ENCODE measurements at places on chromosomes 2 and 18.
A peak's percentile ranks its signal among the peaks of the same experiment; 100 is the strongest.

DNA sequence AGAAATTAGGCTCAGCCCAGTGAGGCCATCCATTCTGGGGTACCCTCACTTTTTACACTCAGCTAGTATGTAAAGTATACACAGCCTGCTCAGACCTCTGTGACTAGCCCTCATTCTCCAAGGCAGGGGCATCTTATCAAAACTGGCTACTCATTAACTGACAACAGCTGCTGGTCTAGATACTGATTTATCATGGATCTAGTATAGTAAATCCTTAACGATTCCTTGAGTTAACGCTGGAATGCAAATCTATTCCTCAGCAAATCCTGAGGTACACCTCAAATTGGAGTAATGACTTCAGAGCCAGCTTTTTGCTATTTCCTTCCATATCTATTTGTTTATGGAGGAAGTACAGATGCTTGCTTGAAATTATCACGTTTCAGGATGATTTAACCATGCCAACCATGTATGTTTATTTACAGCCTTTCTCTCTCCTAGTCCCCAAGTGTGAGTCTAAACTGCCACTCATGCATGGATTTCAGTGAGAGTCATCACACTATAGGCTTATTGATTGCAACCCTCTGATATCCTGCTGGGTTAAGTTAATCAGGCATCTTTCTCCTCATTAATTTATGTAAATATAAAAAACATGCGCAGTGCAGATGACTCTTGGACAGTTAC is 70.2 kb upstream of the DOK6 start:
- DNase-seq, result no peak

- no peak for DNase-seq
Measured at GRCh38 chr2:98454500-98455235, 10.0 kb downstream of the INPP4A start.

DNA sequence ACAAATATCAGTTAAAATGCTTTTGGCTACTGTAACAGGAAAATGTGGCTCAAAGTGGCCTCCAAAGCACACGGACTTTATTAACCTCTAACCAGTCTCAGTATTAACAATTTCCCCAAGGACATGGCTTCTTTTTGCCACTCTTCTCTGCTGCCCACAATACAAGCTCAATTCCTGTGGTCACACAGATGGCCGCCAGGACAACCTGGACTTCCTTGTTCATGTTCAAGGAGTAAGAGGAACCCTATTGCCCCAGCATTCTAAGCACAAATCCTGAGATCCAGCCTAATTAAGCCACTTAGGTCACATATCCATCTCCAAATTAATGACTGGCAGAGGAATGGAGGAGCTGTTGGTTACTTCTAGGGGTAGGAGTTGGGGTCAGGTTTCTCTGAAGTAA is 38.2 kb downstream of the AOX1 start:
- no peak for DNase-seq

DNA sequence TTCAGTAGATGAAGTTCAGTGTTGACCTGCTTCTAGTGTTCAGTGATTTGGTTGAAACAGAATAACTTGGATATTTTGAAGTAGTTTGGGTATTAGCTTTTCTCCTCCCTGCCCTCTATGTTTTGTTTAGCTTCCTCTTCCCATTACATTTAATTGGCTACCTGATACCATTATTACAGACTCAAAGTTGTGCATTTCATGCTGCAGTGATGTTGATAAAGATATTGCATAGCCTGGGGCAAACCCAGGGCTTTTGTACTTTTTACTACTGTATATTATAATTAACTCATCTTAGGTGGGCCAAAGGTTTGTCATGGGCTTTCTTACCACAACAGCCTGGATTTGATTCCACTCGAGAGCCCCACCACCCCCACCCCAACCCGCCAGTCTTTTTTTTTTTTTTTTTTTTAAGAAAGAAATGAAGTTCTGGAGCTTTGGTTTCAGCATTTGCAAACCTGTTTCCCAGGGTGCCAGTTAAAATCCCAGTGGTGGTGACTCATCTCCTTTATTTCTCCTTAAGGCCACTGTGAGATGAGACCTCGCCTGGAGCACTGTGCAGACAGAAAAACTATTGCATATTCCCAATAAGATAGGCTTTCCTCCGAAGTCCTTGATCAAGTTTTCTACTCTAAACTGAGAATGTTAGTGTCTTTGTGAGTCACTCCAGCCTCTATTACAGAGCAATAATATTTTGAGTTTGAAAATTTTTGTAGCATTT is 393.7 kb upstream of the FANCL start:
- no peak for DNase-seq

- no peak for DNase-seq
Measured at GRCh38 chr2:67839242-67839641, 223.6 kb downstream of the C1D start.

GRCh38 chr2:2938481-2938880 is 439.1 kb downstream of the EIPR1 start:
- DNase-seq, result peak; percentile 38

- DNase-seq, result no peak
Measured at GRCh38 chr2:218899147-218899546, 18.5 kb downstream of the WNT10A start.

DNA sequence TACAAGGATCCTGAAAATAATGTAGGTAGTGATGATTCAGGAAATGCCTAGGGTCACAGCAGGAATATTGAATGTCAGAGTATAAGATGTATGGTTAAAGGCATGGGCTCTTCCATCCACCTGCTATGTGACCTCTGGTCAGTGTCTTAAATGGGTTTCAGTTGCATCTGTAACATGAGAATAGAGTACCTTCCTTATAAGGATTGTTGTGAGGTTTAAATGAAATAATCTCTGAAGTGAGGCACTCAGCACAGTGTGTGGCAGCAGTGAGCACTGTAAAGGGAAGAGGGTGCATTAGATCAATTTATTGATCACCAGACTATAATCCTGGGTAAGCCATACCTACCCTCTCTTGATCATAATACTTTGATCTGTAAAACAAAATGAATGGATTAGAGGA is 319.1 kb downstream of the SLC4A3 start:
- no peak for DNase-seq

DNA sequence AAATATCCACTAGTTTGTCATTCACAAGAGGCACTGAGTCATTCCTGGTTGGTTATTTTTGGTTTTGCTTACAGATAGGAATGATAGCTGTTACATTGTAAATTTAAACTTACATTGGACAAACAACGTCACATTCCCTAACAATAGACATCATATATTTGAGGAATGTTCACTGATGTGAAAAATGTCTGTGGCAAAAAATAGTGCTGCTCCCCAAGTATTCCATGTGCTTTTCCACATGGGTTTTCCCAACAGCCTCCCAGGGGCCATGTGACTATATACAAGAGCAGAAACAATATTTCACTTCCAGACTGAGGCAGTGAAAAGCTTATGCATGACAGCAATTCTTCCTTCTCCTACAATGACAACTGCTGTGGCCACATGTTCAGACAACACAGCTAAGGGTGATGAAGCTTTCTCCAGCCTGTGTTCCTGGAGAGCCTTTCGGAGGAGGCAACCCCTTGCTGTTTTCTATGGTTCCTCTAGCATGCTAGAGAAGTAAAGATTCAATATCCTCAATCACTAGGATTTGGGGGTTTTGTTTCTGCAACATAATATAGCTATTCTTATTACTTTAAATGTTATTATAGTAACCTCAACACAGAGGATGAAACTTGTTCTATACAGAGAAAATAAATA is 202.7 kb downstream of the PTH2R start:
- DNase-seq, result no peak

GRCh38 chr2:13628122-13628521 is 911.4 kb downstream of the TRIB2 start:
- no peak for DNase-seq

- no peak for DNase-seq
Measured at GRCh38 chr2:156518138-156518537, 82.0 kb downstream of the GPD2 start.

GRCh38 chr2:64865073-64865830 is 123.9 kb upstream of the SLC1A4 start:
- DNase-seq, result peak; percentile 70

DNA sequence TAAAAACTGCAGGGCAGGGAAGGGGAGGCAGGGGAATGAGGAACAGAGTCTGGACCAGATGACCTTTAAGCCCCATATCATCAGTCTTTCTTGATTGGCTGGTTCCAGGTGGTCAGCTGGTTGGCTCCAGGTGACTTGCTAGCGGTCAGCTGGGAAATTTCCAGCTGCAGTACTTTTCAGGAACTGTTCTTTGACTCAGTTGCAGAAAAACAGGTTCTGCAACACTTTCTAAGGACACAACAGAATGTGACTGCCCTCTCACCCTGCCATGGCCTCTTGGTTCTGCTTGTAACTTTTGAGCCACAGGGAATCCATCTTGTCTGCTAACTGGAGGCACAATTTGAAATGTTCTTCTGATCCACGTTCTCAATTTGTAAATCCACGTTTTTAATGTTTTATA is 278.3 kb upstream of the LRATD1 start:
- DNase-seq, result no peak

- DNase-seq, result no peak
Measured at GRCh38 chr2:202014318-202014717, 19.3 kb upstream of the FZD7 start.

- DNase-seq, result no peak
Measured at GRCh38 chr2:199488772-199489400, 31.1 kb upstream of the SATB2 start.

DNA sequence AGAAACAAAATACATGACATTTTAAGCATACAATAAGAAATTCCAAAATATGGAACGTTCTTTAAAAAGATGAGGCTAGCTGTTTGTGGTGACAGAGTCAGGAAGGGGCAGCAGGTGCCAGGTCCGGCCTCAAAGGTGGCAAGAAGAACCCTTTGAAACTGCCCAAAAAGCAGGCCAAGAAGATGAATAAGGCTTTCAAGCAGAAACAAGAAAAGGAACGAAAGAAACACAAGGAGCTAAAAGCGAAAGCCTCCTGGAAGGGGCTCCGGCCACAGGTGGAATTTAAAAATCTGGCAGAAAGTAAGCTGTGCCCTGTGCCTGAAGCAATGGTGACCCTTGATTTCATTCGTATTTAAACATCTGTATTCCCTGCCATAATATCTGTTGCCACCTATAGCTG is 5.5 kb downstream of the WDR33 start:
- DNase-seq, result no peak

DNA sequence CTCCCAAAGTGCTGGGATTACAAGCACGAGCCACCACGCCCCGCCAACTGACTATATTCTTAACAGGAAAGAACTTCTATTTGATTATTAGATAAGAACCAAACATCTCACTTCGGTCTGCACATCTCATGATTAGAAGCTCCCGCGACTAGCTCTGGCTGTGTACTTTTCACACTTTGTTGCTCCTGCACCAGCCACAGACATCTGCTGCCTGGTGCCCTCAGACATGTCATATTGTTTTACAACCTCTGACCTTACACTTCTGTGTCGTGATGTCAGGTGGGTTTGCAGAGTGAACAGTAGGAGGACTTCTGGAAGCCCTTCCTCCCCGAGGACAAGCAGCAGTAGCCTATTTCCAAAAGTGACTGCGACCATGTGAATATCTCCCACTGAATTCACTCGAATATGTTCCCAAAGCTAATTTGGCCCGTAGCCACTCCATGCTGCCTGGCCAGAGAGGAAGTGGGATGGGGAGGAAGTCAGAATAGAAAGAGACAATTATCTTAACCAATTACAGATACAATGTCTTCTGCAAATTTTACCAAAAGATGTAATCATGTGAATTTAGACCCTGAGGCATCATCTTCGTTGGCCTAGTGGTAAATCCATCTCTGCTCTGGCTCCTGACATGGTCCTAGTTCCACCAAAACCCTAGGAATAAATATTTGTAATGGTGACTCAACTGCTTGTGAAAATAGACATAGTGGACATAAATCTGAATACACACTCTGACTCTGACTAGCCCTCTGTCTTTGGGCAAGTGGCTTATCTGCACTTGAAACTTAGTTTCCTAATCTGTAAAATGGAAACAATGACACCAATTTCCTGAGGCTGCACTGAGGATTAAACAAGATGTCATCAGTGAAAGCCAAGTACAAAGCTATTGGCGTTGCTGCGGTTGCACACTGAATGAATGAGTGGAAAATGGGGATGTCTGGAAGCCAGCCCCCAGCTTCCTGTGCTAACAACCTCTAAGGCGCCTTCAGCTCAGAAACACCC is 406.1 kb downstream of the LRATD1 start:
- DNase-seq, result no peak

GRCh38 chr2:155043097-155043496 is 344.6 kb downstream of the KCNJ3 start:
- DNase-seq, result no peak

DNA sequence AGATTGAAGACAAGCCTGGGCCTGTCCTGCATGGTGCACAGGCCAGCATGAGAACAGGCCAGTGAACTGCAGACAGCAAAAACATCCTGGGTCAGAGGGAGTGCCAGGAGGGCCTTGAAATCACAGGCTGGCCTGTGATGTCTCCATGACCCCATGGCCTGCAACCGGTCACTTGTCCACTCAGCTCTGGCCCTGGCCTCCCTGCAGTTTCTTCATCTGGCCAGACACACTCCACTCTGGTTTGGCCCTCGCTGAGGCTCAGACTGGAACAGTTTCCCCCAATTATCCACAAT is 12.6 kb downstream of the CYRIA start:
- no peak for DNase-seq

DNA sequence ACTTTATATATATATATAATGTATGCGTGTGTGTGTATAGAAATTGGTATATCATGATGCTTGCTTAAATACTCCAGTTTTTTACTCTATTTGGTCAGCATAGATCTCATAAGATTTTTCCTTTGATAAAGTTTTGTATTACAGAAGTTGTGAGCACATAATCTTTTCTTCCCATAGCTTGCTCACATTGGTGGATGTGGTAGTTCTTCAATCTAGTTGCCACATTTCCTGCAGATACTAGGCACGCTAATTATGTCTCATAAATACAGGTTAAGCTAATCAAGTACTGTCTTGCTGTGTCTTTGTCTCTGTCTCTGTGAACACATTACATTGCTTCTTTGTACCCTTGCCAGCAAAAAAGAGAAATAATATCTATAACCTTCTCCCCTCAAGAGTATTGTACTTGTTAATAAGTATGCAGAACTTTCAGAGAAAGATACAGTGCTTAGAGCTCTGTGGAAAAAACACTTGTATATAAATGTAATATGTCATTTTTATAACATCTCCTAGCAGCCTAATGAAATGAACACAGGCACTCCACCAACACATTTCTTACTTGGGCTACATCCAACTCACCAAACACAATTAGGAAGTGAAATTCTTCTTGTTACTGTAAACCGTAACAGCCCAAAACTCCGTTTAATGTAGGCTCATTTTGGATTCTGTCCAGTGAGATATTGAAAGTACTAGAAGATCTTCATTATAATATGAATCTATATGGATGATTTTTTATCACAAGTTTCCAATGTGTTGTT is 306.7 kb upstream of the SLC8A1 start:
- DNase-seq, result no peak

GRCh38 chr2:237060534-237061312 is 25.0 kb upstream of the COPS8 start:
- DNase-seq, result no peak

- DNase-seq, result no peak
Measured at GRCh38 chr18:61551586-61551985, 218.4 kb downstream of the CDH20 start.

- no peak for DNase-seq
Measured at GRCh38 chr2:100808582-100808981, 11.4 kb upstream of the NPAS2 start.

GRCh38 chr18:50611529-50611941 is 51.6 kb downstream of the MAPK4 start:
- DNase-seq, result no peak

- DNase-seq, result no peak
Measured at GRCh38 chr18:54991981-54992380, 32.7 kb upstream of the CCDC68 start.

GRCh38 chr2:119549241-119549640 is 5.0 kb downstream of the CFAP221 start:
- no peak for DNase-seq
